ENCODE measurements at places on chromosomes 4 and X. TPM values are rescaled to one million over a fixed set of nuclear protein-coding genes. Genes with fewer than 3 reads are reported as not detected.

GRCh38 chr4:5781691-5782090, 70.7 kb downstream of the EVC start:
- DNase-seq, result no peak

- no peak for DNase-seq
These were observed 32.0 kb downstream of the FAM53A start for GRCh38 chr4:1652088-1652487.

GRCh38 chr4:8843597-8843996, 28.0 kb downstream of the HMX1 start:
- DNase-seq, result no peak

GRCh38 chr4:20194123-20195013, 57.3 kb upstream of the SLIT2 start:
- no peak for DNase-seq

DNA sequence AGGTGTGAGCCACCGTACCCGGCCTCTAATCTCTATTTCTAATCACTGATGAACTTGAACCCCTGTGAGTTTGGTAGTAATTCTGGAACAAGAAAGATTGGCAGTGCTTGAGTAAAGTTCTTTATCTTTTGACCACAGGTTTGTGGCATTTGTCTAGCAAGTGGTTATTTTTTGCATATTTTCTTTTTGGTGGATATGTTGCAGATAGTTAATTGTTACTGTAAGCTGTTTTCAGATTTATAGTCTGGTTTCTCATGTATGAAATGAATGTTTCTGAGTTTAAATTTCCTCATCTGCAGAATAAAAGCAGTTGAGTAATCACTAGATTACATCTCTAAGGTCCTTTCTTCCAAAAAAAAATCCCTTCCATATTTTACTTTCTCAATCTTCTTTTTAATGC, 105.2 kb downstream of the GASK1B start:
- no peak for DNase-seq

Gene SSX2
- polyA plus RNA-seq, result not detected

DNA sequence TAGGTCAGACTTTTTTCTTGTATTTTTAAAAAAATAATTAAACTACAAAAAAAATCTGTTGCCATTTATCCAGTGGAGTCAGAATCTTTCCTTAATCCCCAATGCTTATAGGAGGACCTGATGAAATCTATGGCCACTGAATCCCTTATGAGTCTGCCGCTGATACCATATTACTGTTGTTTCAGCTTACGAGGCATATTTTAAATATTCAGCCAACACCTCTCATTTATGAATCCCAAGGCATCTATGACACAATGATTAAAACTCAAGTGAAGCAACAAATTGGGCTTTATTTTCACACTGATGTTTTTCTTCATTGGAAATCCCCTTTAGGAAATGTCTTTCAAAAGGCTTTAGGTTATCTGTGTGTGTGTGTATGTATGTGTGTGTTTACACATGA, 137.8 kb upstream of the PUDP start:
- no peak for DNase-seq

GRCh38 chrX:40867352-40867751, 132.0 kb upstream of the MED14 start:
- DNase-seq, result no peak

DNA sequence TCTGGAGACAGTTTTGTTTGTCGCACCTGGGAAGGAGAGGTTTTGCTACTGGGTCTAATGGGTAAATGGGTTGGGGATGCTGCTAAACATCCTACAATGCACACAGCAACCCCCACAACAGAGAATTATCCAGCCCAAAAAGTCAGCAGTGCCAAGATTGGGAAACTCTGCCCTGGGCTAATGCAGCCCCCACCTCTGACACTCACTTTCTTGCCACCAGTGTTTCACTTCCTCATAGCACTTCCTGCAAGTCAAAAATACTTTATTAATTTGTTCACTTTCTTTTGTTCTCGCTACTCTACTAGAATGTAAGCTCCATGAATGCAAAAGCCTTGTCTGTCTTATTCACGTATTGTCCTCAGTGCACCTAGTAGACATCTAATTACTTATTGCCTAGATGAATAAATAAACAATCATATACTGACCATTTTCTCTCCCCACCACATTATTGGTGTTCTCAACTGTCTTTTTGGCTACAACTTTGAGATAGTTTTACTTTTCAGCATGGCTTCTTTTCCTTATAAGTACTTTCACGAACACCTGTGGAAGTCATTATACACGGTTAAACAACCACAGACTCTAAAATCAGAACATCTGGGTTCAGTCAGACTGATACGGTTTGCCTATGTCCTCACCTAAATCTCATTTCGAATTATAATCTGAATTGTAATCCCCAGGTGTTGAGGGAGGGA, 82.0 kb upstream of the PITX2 start:
- no peak for DNase-seq

Gene EIF1AX
- 123 TPM for polyA plus RNA-seq

Gene ELOVL6
- polyA plus RNA-seq, result 36.4 TPM

Gene MAEA
- polyA plus RNA-seq, result 68.5 TPM

DNA sequence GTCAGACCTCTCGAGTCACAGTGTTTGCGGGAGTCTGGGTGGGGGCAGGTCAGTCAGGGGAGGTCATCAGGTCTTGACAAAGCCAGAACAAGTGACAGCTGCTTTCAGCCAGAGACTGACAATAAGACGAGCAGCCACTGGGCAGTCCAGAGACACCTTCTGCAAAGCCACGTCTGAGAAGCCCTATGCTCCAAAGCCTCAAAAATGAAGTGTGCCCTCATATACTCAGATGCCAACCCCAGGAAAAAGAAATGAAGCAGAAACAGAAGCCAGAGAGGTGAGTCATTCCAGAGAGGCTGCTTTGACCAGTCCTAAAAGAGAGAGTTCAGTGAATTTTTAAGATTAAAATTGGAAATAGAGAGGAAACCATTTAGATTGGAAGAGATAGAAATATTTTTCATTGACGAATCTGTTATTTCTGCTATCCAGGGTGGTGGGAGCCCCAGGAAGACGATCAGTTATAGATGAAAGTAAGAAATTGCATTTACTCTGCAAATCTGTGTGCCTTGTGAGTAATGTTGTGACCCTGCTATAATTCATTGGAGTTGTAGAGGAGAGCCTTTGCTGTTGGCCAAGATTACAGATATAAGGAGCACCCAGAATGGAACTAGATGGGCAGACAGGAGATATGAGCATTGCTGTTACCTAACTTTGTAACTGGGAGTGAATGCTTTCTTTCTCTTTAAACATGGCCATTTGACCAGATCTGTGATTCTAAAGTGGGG, 77.9 kb downstream of the LRRC66 start:
- no peak for DNase-seq

GRCh38 chr4:51843309-51844152, 578 bp downstream of the DCUN1D4 start:
- DNase-seq, result no peak

DNA sequence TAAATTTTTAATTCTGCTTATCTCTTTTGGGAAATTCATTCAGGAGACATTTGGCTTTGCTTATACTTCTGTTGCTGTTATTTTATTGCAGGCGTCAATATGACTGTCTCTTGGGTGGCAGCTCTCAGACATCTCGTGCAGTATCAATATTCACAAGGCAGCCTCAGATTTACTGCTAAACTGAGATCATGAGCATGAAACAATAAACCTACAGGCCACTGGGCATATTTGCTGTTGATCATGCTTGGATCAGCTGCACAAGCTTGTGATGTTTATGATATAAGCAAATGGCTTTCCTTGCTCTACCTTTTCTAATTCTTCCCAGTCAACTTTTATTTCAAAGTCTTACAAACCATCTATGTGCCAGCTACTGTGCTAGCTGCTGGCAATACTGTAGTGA, 39.2 kb downstream of the TSPAN5 start:
- DNase-seq, result no peak

Gene IGFBP7
- polyA plus RNA-seq, result 699 TPM

DNA sequence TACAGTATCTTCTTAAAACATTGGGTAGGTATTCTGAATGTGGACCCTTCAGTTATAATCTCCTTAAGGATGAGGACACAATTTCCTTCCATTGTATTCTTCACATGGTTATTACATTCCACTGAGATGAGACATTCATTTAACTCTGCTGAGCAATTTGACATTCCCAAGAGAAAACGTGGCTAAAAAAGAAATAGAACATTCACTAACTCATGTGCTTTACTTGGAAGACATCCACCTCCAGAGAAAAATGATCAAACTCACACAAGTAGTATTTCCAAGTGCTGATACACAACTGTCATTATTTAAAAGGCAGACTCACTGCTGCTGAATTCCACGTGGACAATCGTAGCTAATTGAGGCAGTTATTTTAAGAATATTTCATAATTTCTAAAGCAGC, 227.9 kb upstream of the ANKRD50 start:
- no peak for DNase-seq

GRCh38 chr4:40471923-40472322, 136.8 kb downstream of the CHRNA9 start:
- no peak for DNase-seq

- DNase-seq, result no peak
These were observed 110.7 kb downstream of the TMEM47 start for GRCh38 chrX:34546366-34546765.

Gene DGAT2L6
- not detected for polyA plus RNA-seq

Gene CLCN4
- polyA plus RNA-seq, result 4.5 TPM

Gene STAP1
- 0.13 TPM for polyA plus RNA-seq

- DNase-seq, result no peak
These were observed 46.9 kb downstream of the CHST7 start for GRCh38 chrX:46620505-46620904.

Gene CABS1
- polyA plus RNA-seq, result not detected

Gene CCDC120
- 11.3 TPM for polyA plus RNA-seq

DNA sequence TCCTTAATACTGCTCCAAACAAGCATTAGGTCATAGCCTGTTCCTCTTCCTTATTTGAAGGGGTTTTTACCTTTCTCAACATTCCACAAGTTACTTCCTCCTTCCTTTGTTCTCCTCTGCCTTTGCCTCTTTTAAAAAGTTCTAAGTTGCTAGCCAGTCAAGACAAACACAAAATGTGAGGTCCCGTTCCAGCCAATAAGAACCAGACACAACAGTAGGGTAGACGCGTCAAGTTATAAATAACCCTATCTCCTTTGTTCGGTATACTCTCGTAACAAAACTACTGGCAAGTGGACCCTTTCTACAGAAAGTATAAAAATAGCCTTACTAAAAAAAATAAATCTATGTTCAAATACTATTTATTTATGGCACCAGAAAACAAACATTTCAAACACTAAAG, 6.3 kb upstream of the ACE2 start:
- DNase-seq, result no peak

Gene PCSK1N
- polyA plus RNA-seq, result 6.0 TPM

Gene FRG2
- not detected for polyA plus RNA-seq

GRCh38 chr4:26351685-26352084, 30.9 kb downstream of the RBPJ start:
- no peak for DNase-seq

DNA sequence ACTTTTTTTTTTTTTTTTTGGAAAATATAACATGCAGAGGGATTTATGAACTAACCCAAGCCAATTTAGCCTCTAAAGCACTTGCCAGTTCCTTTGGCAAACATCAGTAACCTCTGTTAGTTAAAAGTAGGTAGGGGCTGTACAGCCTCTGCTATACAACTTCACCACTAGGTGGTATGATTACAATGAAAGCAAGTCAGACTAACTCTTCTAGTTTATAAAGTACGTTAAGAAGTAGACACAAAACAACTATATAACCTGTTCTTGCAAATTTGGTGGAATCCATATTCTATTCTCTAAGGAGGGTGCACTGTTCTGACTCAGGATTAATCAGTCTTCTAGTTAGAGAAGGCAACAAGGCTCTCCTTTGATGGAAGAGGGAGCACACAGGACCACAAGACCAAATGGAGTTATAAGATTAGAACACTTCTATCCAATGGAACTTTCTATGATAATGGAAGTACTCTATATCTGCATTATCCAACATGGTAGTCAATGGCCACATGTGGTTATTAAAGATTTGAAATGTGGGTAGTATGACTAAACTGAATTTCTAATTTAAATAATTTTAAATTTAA, 12.8 kb downstream of the AIMP1 start:
- DNase-seq, result no peak

DNA sequence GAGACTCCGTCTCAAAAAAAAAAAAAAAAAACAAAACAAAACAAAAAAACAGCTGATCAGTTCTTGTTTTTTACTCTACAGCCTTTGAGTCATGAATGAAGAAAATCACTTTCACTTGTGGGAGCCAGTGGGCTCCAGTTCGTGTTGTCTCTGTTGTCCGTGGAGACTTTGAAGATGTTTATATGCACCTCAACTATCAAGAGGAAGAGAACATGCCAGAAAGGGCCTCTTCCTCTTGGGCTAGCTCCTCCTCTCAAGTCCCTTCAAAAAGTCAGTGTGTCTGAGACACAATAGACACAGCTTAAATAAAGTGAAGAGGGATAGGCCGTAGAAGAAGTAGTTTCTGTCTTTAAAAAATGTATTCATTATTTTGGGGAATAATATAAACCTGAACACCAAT, 182.7 kb downstream of the KDR start:
- no peak for DNase-seq

GRCh38 chr4:142100941-142101340, 464.6 kb downstream of the IL15 start:
- DNase-seq, result no peak

GRCh38 chrX:19793471-19793870, 93.9 kb downstream of the SH3KBP1 start:
- DNase-seq, result no peak

Gene ASB9
- 11.2 TPM for polyA plus RNA-seq

Gene POU3F4
- 7.3 TPM for polyA plus RNA-seq

Gene PCDH19
- 3.1 TPM for polyA plus RNA-seq

Gene VSIG1
- polyA plus RNA-seq, result 1.3 TPM

Gene EGFL6
- 22.2 TPM for polyA plus RNA-seq

Gene DOCK11
- 19.7 TPM for polyA plus RNA-seq

DNA sequence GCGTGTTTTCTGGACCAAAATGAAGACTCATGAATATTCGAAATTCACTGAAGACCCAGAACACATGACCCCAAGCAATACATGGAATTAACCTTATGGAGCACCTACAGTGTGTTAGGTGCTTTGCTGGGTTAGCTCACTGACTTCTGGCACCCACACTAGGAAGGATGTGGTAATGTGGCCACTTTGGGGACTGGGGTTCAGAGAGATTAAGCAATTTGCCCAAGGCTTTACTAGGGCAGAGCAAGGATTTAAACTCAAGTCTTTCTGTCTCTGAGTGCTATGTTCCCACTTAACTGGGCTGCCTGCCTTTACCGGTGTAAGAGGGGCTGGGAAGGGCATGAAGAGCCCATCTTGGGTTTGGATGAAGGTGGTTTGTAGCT, 162.0 kb upstream of the ATP6AP2 start:
- DNase-seq, result no peak

Gene CT83
- polyA plus RNA-seq, result not detected

- DNase-seq, result no peak
These were observed 131.2 kb downstream of the SCFD2 start for GRCh38 chr4:53234669-53235068.
